Activated CD8-positive, alpha-beta memory T cell treated with anti-CD3 and anti-CD28 coated beads for 48 hours (primary cell): ENCODE measurements at places on chromosomes 16 and 17.

DNA sequence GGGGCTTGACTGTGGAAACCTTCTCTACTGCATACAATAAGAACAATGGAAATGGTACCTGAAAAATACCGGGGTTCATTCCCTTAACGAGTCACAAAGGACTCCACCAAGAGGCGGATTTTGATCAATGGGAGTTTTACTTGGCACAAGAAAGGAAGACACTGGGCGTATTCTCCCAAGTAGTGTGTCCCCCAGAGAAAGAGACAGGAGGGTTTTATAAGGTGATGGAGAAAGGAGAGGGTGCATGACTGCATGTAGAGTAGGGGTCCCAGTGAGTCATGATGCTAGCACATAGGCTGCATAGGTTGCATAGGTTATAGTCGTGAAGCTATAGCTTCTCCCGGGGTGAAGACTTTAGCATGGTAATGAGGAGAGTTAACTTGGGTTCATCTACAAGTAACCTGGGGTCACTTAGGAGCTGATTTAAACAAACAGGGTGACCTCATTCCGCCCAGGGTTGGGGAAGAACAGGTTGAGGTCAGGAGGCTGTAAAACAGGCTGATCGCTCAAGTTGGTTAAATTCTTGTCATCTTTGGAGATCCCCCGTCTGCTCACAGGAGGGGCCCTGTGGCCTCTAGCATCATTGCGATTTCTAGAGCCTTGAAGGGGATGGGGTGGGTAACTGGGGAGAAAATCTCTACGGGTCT, 1.5 kb downstream of the MPV17L start:
- no peak for DNase-seq

DNA sequence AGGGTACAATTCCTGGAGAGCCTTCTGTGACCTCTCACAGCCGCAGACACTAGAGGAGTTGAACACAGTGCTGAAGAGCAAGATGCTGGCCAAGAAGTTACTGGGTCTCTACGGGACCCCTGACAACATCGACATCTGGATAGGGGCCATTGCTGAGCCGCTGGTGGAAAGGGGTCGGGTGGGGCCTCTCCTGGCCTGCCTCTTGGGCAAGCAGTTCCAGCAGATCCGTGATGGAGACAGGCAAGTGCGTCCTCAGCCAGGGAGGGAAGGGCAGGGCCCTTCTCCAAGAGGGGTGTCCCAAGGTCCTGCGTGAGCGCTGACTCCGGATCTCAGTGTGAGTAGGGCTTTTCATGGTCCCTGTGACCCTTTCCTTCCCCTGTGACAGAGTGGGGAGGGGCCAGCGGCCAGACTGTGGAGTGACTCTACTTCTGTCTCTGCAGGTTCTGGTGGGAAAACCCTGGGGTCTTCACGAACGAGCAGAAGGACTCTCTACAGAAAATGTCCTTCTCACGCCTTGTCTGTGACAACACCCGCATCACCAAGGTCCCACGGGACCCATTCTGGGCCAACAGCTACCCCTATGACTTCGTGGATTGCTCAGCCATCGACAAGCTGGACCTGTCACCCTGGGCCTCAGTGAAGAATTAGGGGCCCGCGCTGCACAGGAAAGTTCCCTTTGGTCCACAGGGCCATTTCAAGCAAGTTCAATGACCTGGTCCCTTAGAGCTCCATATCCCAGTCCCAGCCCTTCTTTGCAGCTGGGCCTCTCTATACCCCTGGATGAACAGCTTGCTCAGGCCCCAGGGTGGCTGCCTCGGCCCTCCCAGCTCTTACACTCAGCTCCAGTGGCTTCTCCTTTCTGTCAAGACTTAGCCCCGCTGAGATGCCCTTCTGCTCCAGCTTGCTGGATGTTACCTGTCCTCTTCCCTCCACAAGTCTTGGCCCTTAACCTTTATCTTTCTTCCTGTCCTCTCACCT, 13.1 kb downstream of the MPO start:
- DNase-seq = no peak

GRCh38 chr17:7835814-7836595, 2.0 kb downstream of the KDM6B start:
- DNase-seq = no peak

- DNase-seq = no peak
Measured at GRCh38 chr16:85735225-85735635, 15.7 kb downstream of the C16orf74 start.

DNA sequence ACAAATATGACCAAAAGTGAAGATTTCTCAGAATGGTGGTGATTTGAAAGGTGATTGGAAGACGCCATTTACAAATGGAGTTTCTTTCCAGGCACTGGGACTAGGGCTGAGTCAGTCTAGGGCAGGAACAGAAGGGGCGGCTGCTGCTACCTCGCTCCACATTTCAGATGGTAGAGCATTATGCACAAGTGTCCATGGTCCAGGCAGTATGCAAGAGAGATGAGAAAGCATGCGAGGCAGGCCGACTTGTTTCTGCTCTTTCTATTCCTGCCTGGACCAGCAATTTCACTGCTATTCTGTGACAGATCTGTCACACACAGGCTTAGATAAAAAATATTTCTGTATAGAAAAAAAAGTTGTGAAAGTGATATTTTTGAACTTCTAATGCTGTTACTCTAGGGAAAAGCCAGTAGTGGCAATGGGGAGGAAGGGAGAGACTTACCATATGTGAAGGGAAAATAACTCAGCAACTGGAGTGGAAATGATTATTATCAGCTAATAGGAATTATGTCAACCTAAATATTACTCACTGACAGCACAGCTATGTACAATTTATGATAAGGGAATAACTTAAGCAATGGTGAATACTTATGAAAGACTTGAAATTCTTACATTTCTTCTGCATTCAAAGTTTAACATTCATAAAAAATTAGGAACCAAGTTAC, 134.7 kb upstream of the NETO2 start:
- no peak for DNase-seq

- no peak for DNase-seq
Measured at GRCh38 chr16:79439901-79440300, 160.6 kb downstream of the MAF start.

DNA sequence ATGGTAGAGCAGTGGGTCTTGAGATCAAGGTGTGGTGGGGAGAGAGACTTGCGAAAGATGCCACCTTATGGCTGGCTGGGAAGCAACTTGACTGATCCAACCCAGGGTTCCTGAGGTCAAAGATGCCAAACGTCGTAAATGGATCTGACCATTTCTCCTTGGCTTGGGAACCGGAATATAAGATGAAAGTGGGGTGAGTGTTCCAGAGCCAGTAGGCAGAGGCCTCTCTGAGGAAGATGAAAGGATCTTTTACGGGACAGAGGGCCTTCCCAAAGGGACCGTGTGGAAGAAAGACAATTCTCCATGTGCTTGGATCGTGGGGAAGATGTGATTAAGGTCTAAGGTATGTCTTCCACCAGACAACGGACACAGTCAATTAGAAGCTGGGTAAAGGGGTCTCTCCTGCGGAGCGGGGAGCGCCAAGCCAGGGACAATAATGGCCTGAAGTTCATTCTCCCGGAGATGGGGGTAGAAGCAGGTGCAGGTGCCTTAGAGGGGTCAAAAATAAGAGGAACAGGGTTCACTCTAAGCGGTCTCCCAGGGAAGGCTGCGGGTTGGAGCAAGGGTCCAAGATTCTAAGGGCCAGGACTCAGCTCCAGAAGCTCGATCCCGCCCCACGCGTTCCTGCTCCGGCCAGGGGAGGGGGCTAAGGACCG, 800 bp downstream of the FXR2 start:
- no peak for DNase-seq

- no peak for DNase-seq
Measured at GRCh38 chr17:80456465-80457235, 19.8 kb downstream of the NPTX1 start.

DNA sequence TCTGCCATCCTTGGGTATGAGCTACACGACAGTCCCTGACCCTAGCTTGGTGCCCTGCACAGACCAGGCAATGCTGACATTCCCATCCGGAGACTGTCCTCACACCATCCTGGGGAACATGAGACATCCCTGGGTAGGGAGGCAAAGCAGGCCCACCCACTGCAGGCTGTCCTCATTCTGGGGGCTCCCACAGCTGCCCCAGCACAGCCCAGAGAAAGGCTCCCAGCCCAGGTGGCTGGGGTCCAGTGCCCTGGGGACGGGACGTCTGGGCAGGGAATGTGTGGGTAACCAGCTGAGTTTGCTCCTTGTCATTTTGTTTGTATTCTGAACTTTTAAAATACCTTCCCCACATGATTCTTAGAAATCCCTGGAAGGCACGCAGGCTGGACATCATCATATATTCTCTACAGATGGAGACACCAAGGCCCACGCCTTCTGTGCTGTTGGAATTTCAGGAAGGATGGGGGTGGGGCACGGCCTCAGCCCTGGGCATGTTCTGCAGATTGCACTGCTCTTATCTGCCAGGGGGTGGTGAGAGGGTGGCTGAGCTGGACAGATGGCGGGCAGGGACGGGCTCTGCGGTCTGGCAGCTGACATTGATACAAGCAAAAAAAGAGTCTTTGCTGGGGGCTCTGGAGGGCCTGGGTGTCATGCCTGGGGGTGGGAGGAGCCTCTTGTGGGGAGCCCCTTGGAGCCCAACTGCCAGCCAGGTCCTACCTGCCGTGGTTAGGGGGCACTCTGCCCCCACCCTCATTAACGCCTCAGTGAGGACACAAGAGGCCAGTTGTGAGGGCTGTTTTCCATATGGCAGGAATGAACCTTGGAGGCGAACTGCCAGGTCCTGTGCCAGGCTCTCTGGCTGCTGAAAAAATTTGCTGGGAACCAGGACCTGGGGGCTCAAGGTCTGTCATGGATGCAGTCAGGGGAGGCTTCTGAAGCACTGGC, 28.4 kb downstream of the LRRC75A start:
- no peak for DNase-seq

DNA sequence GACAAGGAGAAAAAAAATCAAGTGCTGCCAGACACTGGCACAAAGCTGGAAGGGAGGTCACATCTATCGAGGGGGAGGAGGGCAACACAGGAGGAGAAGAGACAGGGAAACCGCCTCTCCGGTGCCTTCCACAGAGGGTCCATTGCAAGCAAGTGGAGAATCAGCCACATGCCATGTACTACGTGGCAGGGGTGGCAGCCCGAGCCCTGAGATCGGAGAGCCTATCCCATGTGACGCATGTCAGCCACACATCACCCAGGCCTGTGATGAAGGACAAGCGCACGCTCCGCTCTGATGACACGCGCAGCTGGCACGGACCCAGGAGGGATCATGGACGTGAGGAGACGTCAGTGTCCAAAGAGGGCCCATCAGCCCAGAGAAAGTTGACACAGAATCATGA, 30.1 kb downstream of the ADCY9 start:
- no peak for DNase-seq

- no peak for DNase-seq
Measured at GRCh38 chr16:89230255-89230654, 12.8 kb downstream of the ZNF778 start.

DNA sequence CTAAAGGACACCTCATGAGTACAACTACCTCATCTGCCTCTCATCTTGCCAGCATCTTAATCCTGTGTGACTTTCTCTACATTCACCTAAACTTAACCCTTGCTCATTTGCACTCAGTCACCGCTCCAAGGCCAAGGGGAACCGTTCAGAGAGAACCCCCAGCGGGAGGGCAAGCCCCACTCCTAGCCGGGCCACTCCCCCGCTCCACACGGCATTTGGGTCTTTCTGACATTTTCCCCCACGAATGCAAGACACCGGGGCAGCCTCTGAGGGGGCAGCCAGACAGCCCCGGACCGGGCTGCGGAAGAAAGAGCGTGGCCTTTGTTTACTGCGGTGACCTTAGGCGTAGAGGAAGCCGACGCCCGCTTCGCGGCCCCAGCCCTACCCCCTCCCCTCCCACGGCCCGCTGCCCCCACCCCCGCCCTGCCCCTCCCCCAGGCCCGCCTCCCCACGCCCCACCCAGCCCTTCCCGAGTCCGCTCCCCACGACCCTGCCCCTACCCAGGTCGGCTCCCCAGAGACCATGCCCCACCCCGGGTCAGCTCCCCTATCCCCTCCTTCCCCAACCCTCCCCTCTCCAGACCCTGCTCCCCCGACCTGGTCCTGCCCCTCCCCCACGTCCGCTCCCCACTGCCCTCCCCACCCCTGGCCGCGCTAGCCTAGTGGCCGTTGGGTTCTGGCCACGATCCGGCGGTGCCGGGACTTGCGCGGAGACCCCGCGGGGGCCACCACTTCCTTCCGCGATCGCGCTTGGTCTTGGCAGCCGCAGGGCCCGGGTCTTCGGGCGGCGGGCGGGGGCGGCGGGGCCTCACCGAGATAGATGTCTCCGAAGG, 789 bp downstream of the CSNK1D start:
- no peak for DNase-seq

DNA sequence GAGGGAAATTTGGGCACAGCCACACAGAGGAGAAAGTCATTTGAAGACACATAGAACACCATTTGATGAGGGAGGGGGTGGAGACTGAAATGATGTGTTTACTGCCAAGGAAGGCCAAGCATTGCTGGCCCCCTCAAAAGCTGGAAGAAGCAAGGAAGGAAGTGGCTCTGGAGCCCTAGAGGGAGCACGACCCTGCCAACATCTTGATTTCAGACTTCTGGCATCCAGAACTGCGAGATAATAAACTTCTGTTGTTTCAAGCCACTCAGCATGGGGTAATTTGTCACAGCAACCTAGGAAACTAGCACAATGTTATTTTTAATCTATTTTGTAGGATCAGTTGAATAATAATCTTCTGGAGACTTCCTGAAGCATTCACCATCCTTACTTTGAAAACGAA, 314.8 kb upstream of the GOT2 start:
- no peak for DNase-seq

DNA sequence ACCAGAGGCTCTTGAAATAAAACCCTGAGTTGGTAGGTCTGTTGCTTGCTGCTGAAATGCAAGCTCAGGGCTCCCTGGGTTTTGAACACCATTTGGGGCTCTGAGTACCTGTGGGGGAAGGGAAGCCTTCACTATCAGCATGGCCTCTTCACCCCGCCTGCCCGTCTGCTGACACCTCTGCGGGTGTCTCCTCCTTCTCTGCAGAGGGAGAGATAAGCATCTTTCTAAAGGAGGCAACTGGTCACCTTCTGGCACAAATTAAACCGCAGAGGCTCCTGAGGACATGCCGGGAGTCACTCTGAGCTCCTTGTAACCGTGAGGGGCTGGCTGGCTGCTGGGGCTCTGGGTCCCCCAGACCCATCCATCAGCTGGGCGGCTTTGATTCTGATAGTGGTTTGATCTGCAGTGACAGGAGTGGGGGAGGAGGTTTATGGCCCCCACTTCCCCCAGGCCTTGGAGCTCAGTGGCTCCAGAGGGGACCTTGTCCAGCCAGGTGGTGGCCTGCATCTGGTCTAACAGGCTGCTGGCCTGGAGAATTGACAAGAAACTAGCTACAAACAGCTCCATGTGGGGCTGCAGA, 123.5 kb downstream of the IRF8 start:
- no peak for DNase-seq

- DNase-seq = no peak
Measured at GRCh38 chr16:66931665-66932064, 2.5 kb downstream of the CIAO2B start.

GRCh38 chr17:43628089-43628650, 33.6 kb downstream of the MEOX1 start:
- no peak for DNase-seq

DNA sequence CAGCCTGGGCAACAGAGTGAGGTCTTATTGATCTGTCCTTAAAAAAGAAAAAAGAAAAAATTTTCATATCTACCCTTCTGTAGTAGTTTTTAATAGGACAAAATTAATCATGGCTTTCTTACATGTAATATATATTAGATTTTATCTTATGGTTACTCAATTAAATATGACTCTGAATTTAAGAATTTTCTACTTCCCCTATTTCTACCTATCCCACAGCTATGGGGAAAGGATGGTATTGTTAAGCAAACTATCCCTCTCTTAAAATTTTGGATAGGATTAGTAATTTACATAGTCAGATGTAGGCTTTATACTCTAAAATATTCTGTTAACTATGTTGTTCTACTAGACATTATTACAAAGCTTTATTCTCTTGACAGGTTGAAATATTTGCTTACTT, 62.5 kb downstream of the NQO1 start:
- DNase-seq = no peak
